ENCODE measurements at places on chromosomes 13 and 19.
A peak's percentile ranks its signal among the peaks of the same experiment; 100 is the strongest.

- DNase-seq: no peak
These were observed 42.3 kb downstream of the DEDD2 start for GRCh38 chr19:42174958-42175734.

GRCh38 chr19:6242677-6243076 is 37.1 kb downstream of the MLLT1 start:
- no peak for DNase-seq

DNA sequence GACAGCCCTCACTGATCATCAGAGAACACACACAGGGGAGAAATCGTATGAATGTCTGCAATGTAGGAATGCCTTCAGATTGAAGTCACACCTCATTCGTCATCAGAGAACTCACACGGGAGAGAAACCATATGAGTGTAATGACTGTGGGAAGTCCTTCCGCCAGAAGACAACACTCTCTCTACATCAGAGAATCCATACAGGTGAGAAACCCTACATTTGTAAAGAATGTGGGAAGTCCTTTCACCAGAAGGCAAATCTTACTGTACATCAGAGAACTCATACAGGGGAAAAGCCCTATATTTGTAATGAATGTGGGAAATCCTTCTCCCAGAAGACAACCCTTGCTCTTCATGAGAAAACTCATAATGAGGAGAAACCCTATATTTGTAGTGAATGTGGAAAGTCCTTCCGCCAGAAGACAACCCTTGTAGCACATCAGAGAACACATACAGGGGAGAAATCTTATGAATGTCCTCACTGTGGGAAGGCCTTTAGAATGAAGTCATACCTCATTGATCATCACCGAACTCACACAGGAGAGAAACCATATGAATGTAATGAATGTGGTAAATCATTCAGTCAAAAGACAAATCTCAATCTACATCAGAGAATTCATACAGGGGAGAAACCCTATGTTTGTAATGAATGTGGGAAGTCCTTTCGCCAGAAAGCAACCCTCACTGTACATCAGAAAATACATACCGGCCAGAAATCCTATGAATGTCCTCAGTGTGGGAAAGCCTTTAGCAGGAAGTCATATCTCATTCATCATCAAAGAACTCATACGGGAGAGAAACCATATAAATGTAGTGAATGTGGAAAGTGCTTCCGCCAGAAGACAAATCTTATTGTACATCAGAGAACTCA is 32.5 kb downstream of the ZNF567 start:
- no peak for DNase-seq

GRCh38 chr19:3459089-3459881 is 21.0 kb downstream of the SMIM24 start:
- peak; percentile 87 for DNase-seq

DNA sequence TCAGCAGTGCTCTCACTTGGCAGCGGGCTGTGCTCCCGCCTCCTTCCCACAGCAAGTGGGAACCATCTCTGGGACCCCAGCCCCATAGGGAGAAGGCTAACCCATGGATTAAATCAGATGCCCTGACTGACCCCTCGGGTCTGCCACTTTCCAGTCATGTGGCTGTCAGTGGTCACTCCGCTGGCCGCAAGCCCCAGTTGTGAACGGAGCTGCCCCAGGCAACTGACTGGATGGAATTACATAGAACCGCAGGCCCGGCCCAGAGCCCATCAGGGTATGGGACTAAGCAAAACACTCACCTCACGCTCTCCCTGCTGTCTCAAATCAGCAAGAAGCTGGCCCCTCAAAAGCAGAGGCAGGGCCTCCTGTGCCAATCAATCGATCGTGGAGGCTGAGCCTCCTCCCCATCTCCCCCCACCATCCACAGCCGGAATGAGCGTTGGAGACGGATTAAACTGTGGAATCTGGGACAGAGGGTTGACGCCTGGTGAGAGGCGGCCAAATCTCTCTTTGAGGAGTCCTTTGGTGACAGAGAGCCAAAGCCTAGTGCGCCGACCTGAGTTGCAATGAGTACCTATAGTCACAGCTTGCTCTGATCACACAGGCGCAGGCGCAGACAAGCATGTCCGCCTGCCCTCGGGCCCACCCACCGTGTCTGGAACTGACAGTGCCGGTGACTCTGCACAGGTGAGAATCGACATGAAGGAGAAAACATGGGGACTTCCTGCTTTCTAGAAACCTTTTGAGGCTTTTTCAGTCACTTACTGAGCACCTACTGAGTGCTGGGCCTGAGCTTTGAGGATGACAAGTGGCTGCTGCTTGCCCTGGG is 38.7 kb downstream of the PBX4 start:
- DNase-seq: no peak

- no peak for DNase-seq
These were observed 660 bp upstream of the MVB12A start for GRCh38 chr19:17419154-17419620.

DNA sequence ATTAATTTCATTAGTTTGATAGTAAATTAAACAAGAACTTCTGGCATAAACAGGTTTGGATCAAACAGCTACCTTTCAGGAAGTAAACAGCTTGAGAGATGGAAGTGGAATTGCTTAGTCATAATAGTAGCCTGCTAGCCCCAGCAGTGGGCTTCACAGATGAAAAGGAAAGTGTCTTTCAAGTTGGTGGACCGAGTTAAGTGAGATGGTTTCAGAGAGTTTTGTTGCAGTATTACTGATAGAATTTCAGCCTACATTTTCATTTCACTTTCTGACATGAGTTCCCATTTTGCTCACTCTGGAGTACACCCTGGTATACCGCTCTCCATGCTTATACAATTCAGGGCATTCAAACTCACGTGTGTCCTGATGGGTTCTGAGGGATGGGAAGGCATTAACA is 2.0 kb upstream of the PTOV1 start:
- DNase-seq: no peak

DNA sequence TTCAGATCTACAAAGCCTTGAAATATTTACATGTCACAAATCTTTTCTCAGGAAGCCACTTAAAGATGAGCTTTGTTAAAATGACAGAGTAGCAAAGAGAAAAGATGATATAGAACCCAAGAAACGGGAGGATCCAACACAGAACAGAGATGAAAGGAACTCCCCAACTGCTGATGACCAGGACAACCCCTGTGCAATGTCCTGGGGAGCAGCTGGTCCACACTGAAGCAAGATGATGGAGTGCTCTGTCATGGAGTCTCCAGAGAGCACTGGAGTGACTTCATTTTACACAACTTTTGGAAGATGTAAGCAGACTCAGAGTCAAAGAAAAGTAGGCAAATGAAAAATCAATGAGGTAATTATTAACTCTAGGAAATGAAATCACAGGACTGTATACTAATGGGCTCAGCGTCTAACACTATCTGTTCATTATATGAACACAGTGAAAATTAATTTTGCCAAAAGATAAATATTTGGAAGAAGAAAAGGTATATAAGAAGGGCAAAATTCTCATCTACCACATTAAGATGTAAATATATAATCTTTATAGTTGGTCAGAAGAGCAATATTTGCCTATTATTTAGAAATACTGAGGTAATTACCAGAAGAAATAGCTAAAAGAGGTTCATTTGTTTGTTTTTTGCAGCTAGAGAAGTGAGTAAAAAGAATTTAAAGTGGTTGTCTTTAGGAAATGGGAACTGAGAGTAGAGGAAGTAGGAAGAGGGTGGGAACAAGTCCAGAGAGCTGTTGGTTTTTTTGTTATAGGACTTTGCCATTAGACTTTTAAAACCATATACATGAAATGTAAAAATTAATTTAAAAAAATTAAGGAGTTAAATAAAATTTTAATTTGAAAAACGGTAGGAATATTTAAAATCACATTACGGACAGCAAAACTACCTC is 30.5 kb downstream of the MTRF1 start:
- DNase-seq: no peak

- DNase-seq: no peak
These were observed 10.9 kb upstream of the ADGRE5 start for GRCh38 chr19:14370169-14370939.

- no peak for DNase-seq
These were observed 533 bp upstream of the DCAF15 start for GRCh38 chr19:13951799-13952153.

GRCh38 chr13:32031815-32032370 is 319 bp downstream of the FRY start:
- DNase-seq: no peak

DNA sequence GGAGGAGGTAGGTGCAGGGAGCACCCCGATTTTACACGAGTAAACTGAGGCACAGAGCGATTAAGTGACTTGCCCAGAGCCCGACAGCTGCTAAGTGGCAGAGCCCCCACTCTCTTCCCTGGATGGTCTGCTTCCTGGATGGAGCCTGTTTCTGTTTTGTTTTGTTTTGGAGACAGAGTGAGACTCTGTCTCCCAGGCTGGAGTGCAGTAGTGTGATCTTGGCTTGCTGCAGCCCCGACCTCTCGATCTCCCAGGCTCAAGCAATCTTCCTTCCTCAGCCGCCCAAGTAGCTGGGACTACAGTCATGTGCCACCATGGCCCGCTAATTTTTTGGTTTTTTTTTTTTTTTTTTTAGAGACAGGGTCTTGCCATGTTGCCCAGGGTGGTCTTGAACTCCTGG is 17.3 kb downstream of the BICRA start:
- no peak for DNase-seq

GRCh38 chr19:19410553-19411550 is 5.4 kb downstream of the GATAD2A start:
- no peak for DNase-seq

DNA sequence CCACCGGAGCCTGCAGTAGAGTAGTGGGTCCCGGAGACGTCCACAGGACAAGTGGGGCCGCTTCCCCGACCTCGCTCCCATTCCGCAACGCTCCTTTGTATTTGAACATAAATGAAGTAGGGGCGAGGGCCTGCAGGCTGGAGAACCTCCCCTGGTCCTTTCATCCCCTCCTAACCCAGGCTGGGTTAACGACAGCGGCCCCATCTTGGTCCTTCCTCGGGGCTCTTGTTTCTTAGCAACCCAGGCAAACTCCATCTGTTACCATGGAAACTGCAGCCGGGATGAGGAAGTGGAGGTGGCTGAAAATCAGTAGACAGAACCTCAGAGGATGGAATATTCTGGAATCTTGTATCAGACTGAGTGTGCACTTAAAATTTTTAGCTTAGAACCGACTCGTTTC is 132.6 kb upstream of the USP29 start:
- DNase-seq: no peak

GRCh38 chr19:18440415-18440877 is 2.5 kb upstream of the ISYNA1 start:
- no peak for DNase-seq

- DNase-seq: no peak
These were observed 25.6 kb downstream of the CARM1 start for GRCh38 chr19:10896851-10897526.

DNA sequence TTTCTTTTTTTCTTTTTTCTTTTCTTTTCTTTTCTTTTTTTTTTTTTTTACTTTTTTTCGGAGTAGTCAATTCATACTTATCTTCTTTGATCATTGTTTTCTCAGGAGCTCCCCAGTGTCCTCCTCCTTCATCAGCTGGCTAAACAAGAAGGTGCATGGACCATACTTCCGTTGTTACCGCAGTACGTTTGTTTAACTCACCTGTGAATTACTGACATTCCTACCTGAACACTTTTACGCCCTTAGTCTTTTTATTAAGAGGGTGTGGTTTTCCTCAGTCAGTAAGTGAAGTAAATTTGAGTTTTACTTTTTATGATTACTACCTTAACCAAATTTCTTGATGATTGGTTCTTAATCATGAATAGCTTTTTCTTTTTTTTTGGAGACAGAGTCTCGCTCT is 47.1 kb downstream of the B3GLCT start:
- no peak for DNase-seq

DNA sequence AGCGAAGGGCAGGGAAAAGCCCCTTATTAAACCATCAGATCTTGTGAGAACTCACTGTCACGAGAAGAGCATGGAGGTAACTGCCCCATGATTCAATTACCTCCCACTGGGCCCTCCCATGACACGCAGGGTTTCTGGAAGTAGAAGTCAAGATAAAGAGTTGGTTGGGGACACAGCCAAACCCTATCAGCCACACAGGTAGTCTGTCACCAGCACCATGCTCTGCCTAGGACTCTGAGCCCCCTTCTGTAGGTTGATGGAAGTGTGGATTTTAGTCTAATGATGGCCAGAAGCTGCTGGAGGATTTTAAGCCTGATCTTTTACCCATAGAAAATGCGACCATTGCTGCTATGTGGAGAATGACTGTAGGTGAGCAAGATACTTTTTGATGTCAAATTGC is 60.8 kb downstream of the ARHGEF7 start:
- DNase-seq: no peak

Measured in urinary bladder (tissue), 4 donors.